ENCODE measurements at places on chromosomes 6 and 20.

- no peak for DNase-seq
These were observed 72.4 kb upstream of the NXT1 start for GRCh38 chr20:23278172-23278571.

- no peak for DNase-seq
These were observed 564.3 kb upstream of the MARCKS start for GRCh38 chr6:113292646-113293422.

GRCh38 chr6:122726649-122727048 lies 52.9 kb upstream of the FABP7 start:
- no peak for DNase-seq

DNA sequence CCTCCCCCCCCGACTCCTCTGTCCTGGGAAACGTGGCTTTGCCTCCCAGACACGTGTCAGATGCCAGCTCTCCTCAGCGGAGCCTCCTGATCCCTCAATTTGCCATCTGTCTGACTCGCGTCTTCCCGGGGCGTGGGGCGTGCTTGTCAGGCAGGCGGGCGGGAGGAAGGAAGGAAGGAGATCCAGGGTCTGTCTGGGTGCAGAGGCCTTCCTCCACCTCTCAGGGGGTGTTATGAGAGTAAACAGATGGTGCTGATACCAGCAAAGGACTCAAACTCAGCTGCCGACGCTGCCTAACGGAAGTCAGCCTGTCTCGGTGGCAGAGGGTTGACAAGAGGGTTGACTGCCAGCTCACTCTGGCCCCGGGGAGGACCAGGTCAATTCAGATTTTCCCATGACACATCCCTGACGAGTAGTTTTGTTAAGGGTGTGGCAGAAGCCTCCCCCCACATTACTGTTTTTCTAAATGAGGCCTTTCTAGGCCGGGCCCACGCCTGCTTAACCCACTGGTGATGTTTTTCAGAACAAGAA lies 17.0 kb downstream of the UQCC2 start:
- DNase-seq = no peak

- DNase-seq = peak; percentile 98
These were observed at the start of gene TCP1 for GRCh38 chr6:159789377-159790148. TSS of gene TCP1 (minus strand) at chr6:159789602. CDS start at chr6:159789468, 134 bp downstream.

DNA sequence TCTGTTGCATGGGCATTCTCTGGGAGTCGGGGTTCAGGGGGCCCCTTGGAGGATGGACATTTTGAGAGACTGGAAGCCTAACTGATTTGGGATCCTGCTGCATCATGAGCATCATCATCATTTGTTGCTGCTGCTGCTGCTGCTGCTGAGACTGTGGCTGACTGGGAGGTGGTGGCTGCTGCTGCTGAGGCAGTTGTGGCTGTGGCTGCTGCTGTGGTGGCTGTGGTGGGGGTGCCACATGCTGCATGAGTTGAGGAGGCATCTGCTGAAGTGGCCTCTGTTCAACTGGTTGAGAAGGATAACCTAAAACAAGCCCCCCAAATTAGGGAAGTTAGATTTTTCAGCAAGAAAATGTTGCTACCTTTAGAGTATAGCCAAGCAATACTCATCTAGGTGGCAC lies 38.9 kb downstream of the TP53INP2 start:
- DNase-seq = no peak

- DNase-seq = no peak
These were observed 221.8 kb upstream of the SOX4 start for GRCh38 chr6:21371676-21372171.

GRCh38 chr6:85403331-85404015 lies 46.4 kb upstream of the NT5E start:
- no peak for DNase-seq

GRCh38 chr20:63782051-63782471 lies 42.5 kb downstream of the SLC2A4RG start:
- no peak for DNase-seq

DNA sequence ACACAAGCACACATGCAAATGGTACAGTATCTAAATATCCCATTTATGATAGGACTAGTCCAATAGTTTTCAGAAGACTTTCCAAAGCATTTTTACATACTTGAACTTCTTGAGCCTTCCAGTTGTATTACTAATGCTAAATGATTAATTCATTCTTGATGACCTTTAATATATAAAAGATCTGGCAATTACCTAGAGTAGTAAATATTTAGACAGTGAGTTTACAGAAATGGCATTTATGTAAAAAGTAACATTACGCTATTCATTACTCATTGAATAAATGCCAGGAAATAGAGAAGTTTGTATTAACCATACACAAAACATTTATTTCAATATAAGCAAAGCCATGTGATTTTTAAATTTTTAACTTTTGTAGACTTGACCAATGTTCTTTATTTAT lies 158.8 kb downstream of the DST start:
- DNase-seq = no peak

DNA sequence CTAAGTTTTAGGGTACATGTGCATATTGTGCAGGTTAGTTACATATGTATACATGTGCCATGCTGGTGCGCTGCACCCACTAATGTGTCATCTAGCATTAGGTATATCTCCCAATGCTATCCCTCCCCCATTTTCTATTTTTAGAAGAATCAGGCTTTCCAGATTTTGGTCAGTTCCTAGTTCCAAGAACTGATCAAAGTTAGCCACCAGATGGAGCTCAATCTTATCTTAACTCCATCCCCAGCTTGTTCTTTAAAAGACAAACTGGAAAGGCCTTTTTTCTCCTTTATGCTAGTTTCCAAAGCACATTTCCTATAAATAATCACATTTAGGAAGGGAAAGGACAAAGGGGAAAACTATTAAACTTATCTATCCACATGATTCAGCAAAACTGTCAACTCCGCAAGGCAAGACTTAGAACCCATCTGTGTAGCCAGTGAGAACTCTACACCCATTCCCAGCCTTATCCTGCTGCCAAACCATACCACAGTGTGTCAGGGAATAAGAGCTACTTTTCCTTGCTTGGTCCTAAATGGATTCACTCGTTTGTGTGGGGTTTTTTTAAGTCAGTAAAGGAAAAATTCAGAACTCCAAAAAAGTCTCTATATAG lies 22.8 kb upstream of the KHDC1 start:
- no peak for DNase-seq

GRCh38 chr6:144330017-144330987 lies 45.2 kb downstream of the UTRN start:
- no peak for DNase-seq

DNA sequence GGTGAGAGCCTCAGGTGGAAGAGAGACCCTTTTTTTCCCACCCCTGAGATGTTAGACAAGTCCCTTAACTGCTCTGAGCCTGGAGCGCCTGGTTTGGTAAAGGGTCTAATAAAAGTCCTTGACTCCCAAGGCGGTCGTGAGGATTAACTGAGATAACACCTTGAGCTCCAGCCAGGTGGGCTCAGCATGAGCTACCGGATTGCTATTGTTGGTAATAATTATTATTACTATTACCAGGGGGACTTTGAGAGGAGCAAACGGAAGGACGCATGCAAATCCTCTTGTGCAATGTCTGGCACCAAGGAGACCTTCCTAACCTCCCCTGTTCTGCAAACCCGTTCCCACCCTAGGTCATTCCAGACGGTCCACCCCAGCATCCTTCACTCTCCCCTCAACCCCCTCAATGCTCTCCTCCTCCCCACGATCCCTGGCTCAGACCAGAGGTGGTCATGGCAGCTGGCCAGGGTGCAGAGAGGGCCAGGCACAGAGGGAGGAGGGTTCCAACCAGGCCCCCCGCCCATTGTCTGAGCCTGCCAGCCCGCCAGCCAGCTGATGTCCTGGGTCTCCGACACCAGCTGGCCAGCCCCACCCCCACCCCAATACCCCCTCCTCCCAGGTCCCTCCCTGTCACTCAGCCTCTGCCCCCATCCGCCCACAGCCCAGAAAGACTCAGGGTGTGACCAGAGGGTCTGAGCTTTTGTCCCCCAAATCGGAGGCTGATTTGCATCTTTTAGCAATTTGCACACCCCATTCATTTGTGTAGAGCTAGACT lies 14.3 kb upstream of the CBFA2T2 start:
- no peak for DNase-seq

DNA sequence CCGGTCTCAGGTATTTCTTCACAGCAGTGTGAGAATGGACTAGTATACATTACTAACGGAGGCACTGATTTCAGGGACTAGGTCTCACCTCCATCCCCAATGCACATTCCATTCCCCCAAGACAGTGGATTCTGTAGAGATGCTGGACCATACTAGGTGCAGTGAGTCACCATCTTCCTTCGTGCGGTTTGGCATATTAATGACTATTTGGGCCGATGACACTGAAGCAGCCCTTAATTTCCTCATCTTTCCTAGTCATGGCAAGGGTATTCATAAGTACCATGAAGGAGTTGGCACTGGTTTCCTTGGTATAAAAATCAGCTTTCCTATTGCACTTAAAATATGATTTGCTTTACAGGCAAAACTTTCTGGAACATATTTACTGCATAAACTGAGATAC lies 121.4 kb upstream of the TRAF3IP2 start:
- DNase-seq = no peak

Data from NCI-H187 (cell line).